ENCODE measurements at places on chromosomes 16 and 17. TPM values are rescaled to one million over a fixed set of nuclear protein-coding genes. Genes with fewer than 3 reads are reported as not detected.

Gene KIFC3
- total RNA-seq: 40.7 TPM

Gene TP53TG3C
- total RNA-seq: not detected

Gene ABCA3
- 0.72 TPM for total RNA-seq

Gene PNMT
- not detected for total RNA-seq

Gene CDRT15
- not detected for total RNA-seq

GRCh38 chr17:76076146-76076764 lies 1.7 kb downstream of the GALR2 start:
- no peak for DNase-seq

- DNase-seq: no peak
Observed at GRCh38 chr17:68603656-68604055, 2.5 kb upstream of the FAM20A start.

DNA sequence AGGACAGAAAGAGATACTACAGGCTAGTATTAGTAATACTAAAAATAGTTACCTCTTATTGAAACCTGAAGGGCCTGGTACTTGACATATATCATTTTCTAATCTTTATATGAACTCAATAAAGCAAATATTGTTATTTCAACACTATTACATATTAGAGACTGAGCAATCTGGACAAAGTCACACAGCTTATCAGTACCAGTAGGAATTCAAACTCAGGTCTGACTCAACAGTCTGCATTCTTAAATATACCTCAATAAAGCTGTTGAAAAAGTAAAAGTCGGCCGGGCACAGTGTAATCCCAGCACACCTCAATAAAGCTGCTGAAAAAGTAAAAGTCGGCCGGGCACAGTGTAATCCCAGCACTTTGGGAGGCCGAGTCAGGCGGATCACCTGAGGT lies 67.4 kb downstream of the KANSL1 start:
- DNase-seq: no peak

- DNase-seq: no peak
Observed at GRCh38 chr16:20928774-20929411, 28.3 kb downstream of the LYRM1 start.

DNA sequence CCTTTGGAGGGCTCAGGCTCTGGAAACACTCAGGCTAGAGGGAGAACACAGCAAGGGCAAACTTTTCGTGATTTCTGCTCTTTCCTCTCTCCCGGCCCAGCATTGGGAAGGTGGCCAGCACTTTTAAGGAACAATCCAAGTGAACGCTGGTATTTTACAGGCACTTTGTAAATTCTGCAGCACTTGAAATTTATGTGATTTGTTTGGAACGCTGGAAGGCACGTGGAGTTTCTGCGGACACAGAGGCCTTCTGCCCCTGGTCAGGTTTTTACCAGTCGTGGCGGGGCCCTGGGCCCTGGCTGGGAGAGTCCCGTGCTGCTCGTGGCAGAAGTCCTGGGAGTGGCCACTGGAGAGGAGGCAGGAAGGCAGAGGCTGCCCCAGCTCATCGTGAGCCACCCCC lies 188.6 kb downstream of the ENGASE start:
- no peak for DNase-seq

DNA sequence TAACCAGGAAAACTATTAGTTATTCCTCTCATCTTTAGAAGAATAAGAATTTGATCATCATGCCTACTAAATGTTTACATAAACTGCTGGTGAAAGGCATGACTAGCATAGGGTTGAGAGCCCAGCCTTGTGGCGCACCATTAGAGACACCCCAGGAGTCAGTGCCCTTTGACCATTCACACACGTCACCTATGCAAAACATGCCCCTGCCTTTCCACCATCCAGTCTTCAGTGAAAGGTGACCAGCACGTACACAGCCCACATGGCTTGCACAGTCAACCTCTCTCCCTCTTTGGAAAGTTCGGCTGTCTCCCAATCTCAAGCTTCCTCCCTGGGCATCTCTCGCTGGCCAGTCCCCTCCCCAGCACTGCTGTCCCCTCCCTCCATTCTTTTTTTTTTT lies 150.3 kb downstream of the ENGASE start:
- no peak for DNase-seq

DNA sequence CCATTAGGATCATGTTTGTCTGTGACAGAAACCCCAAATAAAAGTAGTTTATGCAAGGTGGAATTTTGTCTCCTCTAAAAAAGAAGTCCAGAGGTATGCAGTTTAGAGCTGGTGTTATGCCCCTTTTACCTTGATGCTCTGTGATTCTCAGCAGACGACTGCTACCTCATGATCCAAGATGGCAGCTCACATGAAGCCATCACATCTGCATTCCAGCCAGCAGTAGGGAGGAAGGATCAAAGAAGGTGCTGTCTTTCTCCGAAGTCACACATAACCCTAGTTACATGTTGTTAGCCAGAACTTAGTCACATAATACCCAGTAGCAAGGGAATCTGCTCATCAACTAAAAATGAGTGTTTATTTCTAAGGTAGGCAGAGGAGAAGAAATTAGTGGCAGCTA lies 135.7 kb upstream of the HS3ST2 start:
- no peak for DNase-seq

DNA sequence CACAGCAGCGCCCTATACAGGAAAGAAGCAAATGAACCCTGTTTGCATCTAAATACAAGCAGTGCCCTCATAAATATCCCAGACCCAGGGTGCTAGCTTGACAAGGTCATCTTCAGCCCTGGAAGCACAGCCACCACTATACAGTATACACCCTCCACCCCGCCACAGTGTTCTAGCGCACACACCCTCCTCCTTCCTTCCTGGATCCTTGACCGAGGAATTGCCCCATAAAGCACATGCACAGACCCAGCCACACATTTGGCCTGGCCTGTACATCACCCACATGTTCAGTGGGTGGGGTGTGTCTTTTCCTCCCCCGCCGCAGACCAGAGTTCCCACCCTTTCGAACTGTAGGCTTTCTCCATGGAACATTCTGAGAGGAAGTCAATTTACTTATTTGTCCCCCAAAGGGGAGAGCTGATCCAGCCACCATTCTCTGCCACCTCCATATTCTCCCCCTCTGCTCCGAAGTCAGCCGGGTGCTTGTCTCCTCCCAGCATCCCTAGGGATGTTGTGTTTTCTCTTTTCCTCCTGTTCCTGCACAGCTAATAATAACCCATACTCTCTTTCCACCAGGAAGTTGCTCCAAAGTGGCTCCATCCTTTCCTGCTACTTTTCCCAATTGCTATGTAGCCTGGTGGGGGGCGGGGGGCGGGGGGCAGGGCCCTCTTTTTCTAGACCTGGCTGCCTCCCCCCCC lies 6.6 kb downstream of the ABI3 start:
- DNase-seq: no peak

GRCh38 chr17:15384142-15384787 lies 42.9 kb upstream of the TEKT3 start:
- DNase-seq: peak; percentile 65

GRCh38 chr16:283033-283805 lies at the start of gene PDIA2:
PDIA2 (plus strand) TSS chr16:283164; CDS start chr16:283170, 6 bp downstream.
- DNase-seq: peak; percentile 57

DNA sequence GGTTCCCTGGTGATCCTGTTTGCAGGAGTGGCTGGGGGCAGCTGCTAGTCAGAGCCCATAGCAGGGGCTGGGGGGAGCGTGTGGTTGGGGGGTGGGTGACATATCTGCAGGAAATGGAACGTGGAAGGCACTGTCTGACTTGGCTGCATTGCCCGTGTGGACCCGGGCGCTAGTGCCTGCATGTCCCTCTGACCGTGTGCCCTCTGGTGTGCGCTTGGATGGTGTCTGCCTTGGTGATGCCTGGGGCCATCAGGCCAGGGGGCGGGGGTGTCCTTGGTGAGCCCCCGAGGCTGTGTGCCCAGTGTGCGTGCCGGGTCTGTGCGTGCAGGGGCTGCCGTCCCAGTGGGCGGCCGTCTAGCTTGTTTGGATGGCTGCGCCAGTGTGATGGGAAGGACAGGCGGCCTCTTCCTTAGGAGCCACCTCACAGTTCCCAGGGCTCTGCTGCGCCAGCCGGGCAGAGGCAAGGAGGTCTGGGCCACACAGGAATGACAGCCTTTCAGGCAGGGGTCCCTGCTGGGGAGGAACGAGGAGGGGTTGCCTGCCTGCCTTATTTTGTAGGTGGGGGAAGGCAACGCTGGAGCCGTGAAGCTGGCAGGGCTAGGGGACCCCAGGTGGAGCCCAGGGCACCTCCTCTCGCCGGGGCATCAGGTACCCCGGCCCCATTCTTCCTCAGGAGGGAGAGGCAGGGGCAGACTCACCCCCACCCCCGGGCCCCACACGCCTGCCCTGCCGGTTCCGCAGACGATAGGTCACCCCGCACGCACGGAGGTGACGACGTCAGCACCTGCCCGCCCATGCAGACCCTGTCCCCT lies 693 bp downstream of the NDRG4 start:
- DNase-seq: no peak

DNA sequence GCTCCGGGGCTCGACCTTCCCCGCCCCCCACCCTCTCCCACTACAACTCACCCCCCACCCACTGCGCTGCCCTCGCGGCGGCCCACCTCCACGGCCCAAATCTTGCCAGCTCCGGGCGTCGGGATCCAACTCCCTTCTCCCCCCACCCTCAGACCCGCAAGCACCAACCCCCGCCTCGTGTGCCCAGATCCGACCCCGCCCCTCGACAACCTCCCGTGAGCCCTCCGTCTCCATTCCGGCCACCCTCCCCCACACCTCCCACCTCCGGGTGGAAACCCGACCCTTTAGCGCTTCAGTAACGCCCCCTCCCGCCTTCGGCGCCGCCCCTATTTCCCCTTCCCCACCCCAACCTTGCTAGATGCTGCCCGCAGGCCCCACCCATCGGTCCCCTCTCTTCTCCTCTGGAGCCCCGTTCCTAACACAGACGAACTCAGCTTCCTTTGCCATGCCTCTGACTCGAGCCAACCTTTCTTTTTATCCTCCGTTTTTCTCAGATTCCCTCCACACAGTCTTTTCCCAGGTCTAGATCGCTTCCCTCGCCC lies 717 bp downstream of the UBE2Z start:
- peak; percentile 93 for DNase-seq

DNA sequence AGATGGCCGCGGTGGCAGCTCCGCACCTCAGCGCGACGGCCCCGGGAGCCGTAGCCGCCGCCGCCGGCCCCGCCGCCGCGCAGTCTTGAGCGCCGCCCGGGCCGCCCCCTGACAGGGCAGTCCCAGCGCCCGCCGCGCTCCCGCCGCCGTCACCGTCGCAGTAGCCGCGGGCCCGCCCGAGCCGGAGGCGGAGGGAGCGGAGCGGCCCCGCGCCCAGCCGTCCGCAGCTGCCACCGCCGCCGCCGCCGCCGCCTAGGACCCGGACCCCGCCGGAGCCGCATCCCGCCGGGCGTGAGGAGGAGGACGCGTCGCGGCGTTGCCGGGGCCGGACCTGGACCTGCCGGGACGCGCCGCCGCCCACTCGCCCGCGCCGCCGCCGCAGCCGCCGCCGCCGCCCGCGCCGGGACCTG lies 218 bp downstream of the TNRC6C start:
- no peak for DNase-seq
